Putamen (tissue), 1 donor: ENCODE measurements at places on chromosomes 7 and 10.

- DNase-seq: no peak
Measured at GRCh38 chr10:123854498-123854897, 37.1 kb downstream of the CPXM2 start.

DNA sequence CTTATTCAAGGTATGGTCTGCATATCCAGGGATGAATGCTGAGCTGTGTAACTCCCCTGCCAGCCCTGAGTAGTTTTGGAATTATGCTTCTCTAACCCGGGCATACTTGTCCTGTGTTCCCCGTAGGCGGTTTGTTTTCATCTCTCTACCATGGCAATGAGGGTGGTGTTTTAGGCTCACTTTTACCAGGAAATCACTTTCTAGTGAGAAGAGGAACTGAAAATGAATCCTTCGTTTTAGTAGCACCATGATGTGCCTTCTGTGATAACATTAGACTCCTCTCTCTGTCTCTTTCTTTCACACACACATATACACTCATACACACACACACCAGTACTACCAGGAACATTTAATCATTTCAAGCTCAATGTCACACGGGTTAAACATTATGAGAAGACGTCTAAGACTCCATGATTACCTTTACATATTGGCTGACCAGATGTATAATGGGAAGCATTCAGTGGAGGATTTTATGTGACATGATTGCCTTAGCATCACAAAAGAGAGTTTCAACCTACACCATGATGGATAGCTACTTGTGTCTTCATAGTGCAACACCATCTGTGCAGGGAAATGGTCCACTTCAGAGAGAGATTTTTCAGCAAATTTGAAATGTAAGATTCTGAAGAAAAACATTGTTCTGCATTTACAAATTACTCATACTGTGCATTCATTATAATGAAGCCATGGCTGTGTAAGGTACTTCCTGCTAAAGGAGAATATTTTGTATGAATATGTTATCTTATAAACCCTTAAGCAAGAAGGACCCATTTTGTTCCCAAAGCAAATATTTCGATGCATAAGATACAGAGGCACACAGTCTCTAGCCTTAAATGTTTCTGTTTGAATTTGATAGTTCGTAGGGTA, 31.0 kb upstream of the PFKP start:
- DNase-seq: no peak

- DNase-seq: no peak
Measured at GRCh38 chr7:13282377-13282980, 595.0 kb downstream of the ARL4A start.

GRCh38 chr10:32943395-32943794, 14.6 kb downstream of the ITGB1 start:
- DNase-seq: no peak

GRCh38 chr7:64625114-64626082, 40.5 kb upstream of the ZNF107 start:
- no peak for DNase-seq

GRCh38 chr10:62869958-62870357, 53.8 kb upstream of the EGR2 start:
- DNase-seq: no peak

- no peak for DNase-seq
Measured at GRCh38 chr10:98956576-98957260, 278.9 kb downstream of the HPSE2 start.
